Stimulated activated CD4-positive, alpha-beta T cell treated with anti-CD3 and anti-CD28 coated beads, TNF-alpha, amount 100 ng/mL, for 48 hours (primary cell): ENCODE measurements at places on chromosomes 1 and 21.

DNA sequence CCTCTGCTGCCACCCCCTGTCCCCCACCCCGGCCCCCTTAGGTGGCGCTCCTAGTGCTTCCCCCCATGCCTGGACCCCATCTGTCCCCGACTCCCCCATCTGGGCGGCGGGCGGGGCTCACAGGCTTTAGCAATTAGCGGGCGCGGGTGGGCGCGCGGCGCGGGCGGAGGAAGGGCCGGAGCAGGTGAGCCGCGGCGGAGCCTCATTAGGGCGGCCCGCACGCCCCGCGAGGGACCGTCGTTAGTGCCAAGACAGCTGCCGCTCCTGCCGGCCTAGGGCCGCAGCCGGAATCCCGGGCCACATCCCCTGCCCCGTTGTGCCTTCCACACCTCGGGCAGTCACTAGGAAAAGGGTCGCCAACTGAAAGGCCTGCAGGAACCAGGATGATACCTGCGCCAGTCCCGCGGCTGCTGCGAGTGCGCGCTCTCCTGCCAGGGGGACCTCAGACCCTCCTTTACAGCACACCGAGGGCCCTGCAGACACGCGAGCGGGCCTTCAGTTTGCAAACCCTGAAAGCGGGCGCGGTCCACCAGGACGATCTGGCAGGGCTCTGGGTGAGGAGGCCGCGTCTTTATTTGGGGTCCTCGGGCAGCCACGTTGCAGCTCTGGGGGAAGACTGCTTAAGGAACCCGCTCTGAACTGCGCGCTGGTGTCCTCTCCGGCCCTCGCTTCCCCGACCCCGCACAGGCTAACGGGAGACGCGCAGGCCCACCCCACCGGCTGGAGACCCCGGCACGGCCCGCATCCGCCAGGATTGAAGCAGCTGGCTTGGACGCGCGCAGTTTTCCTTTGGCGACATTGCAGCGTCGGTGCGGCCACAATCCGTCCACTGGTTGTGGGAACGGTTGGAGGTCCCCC, 7.6 kb downstream of the OLIG2 start:
- no peak for DNase-seq

DNA sequence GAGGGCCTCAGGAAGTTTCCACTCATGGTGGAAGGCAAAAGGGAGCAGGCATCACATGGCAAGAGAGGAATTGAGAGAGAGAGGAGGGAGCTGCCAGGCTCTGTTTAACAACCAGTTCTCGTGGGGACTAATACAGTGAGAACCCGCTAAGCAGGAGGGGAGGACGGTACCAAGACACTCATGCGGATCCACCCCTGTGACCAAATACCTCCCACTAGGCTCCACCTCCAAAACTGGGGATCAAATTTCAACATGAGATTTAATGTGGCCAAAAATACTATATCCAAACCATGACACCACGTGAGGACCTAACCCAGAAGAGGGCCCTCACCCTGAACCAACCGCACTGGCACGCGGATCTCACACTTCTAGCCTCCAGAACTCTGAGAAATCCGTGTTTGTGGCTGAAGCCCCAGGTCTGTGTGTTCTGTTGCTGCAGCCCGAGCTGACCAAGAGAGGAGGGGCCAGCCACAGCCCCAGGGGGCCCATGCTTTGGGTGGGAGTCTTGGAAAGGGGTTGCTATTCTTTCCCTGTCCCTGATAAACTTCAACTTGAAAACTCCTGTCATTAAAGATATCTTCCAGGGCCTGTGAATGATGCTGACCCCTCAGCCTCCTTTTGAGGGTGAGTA, 32.0 kb downstream of the TRIM67 start:
- DNase-seq: no peak

DNA sequence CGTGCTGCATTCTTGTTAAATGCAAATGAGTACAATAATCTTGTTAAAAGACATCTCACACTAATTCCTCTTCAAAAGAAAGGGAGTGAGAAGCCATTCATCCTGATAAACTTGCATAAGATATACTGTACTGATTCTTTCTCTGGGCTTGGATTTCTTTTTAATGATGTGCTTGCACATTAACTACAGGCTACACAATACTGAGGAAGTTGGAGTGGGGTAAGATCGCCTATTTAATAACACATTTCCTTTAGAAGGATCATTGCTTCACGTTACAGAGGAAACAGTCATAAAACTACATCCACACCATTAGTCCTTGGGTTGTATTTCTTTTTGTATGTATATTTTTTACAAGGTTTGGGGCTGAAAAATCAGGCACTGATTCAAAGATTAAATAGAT, 36.6 kb downstream of the NRIP1 start:
- no peak for DNase-seq

- no peak for DNase-seq
These were observed 4.0 kb downstream of the CD247 start for GRCh38 chr1:167514288-167514687.

- no peak for DNase-seq
These were observed 69.5 kb downstream of the WDR4 start for GRCh38 chr21:42809577-42810475.

DNA sequence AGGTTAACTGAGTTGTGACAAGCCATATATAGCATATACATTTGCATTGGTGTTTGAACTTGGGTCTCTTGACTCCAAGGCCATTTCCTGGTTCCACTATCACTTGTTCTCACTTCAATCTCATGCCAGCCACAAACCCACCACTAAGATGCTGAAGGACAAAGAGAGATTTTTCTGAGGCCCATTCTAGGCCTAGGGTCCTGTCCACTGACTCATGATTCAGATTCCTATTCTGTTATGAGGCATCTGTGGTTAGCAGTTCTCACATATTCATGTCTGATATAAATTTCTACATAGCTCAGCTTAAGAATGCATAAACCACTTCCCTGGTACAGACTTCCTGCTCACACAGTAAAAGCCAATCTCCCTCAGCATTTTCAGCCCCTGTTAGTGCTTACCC, 326.1 kb upstream of the BEND5 start:
- no peak for DNase-seq
